ENCODE measurements at places on chromosomes 12 and 14.

- DNase-seq = peak; percentile 11
These were observed 44.5 kb downstream of the SLC38A1 start for GRCh38 chr12:46224386-46224785.

DNA sequence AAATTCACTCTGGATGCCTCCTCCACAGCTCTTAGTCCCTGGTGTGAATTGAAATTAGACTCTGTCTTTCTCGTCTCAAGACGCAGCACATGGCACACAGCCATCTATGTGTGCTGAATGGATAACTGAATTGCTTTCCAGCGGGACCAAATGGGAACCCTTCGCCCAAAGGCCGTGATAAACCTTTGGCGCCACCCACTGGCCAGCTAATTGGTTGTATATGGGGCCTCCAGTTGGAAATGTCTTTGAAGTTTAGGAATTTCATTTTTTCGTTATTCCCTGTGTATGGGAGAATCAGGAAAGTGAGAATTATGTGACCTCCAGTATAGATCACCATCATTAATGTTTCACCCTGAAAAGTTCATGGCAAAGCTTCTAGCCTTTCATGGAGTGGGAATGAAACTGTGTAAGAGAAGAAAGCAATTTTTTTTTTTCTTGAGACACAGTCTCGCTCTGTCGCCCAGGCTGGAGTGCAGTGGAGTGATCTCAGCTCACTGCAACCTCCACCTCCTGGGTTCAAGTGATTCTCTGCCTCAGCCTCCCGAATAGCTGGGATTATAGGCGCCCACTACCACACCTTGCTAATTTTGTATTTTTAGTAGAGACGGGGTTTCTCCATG is 9.8 kb upstream of the HSP90AA1 start:
- DNase-seq = peak; percentile 77

GRCh38 chr12:97313471-97314190 is 149.0 kb upstream of the RMST start:
- DNase-seq = no peak

DNA sequence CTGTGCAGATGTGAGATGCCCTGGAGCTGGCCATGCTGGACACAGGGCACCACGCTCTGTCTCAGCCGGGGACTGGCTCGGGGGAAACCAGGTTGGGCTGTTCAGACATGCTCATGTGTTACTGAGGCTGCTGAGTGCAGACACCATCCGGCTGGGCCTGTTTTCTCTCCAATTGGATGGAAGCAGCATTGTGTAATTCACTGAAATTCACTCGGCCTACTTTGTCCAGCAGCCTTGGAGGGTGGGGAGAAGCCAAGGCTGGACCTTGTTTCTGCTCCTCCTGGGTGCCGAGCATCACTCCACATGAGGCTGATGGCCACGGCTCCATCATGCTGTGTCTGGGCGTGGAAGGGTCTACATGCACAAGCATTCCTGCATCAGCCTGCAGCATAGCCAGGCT is 130.7 kb downstream of the SMOC1 start:
- DNase-seq = no peak

- no peak for DNase-seq
These were observed 23.0 kb downstream of the KCNJ8 start for GRCh38 chr12:21751517-21751916.

DNA sequence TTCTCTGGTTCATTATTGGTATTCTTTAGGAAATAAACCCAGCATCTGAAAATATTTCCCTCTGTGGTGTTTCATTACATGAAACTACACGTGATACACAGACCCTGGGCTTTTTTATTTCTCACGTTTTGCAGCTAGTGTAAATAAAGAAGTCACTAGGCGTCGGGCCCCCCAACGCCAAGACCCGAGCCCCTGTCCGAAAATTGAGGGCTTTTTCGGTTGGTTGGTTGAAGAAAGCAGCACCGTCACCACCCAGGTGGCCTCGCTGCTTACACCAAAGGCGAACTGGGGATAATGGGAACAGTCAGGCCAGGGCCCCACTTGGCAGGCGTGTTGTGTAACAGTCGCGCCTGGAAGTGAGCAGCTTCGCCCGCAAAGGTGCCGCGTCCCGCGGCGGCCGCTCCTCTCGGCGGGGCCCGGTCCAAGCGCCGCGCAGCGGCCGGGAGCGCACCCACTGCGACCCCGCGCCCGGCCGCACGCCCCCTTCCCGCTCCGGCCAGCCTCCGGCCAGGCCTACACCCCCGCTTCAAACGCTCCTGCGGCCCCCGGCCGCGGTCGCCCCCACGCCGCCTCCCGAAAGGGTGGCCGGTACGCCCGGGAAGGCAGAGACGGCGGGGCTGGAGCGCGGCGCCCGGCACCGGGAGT is 1.2 kb downstream of the DUSP16 start:
- peak; percentile 49 for DNase-seq

- no peak for DNase-seq
These were observed 281.2 kb downstream of the PAWR start for GRCh38 chr12:79409562-79409961.

- DNase-seq = no peak
These were observed 42.4 kb upstream of the RAD51AP1 start for GRCh38 chr12:4496145-4496838.

DNA sequence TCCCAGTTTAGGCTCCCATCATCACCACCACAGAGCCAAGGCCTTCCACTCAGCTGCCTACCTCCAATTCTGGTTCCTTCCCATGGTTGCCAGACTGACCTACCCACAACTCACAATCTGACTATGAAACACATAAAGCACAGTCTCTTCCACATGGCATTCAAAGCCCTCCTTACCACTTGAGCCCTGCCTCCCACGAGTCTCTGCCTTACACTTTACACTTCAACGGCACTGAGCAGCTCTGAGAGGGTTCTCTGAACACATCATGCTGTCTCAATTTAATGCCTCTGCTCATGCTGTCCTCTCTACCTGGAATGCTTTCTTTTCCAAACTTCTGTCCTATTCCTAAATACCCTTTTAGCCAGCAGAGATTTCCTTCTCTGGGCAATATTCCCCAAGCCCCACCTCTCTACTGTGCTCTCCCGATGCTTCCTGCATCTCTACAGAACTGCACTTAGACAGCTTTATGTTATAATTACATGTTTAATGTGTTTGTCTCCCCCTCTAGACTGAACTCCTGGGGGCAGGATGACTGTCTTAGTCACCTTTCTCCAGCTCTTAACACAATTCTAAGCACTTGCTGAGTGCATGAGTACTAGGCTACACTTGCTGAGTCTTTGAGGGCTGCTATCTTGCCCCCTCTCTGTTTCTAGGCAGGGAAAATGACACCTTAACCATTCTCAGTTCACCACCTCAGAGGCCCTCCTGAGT is 23.5 kb downstream of the FMNL3 start:
- no peak for DNase-seq

GRCh38 chr14:67784244-67784823 is 32.1 kb downstream of the ZFYVE26 start:
- no peak for DNase-seq

DNA sequence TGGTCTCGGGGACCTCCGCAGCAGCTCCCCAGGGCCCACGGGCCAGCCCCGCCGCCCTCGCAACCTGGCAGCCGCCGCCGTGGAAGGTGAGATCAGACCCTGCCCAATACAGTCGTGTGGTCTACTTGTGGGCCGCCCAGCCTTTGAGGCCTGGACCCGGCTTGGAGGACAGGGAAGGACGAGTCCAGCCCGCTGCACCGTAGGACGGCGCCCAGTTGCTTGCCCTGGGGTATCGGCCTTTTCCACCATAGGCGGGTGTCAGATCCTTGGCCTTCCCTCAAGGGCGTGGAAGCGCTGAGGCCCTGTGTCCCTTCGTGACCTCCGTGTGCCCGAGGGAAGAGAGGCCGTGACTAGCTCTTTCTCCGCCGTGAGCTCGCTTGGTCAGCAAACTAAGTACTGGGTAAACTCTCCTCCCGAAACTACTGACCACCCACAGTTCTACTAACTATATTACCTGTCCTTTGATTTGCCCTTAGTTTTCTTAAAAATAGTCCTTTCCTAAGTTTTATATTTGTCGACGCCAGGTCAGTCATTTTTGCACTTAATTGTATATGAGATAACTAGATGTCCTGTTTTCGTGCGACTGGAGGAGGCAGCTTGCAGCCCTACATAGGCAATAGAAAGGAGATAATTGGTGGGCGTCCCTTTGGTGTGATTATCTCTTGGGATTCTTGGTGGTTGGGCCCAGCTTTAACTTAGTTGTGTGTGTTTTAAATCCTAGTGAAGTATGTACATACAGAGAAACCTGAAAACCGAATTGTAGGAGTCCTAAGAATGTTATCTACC is 757 bp downstream of the SLC25A3 start:
- DNase-seq = peak; percentile 49

DNA sequence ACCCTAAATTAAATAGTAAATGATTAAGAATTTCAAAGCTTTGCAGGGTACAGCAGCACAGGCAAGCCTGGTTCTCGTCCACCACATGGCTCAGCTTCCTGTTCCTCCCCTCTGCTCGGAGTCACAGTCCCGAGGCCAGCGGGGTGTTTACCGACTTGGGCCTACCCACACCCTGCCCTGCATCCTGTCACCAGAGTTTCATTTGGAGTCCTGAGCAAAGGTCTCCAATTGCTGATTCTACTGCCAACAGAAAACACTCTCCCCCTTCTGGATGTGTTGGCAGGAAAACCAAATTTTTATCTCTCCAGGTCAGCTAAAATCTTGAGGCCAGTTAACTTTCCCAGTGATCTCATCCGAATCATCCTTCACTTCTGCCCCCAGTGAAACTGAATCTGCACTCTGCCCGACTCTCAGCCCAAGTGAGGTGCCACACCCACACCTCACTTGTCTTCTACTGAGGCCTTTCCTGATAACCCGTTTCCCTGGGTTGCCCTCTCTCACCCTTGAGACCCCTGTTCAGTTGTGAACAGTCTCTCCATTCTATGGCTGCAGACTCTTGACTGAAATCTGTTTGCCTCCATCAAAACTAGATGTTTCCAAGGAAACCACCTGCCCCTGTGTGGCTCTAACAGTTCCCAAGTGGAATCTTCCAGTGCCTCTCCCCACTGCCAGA is 71.2 kb downstream of the VCPKMT start:
- no peak for DNase-seq

- no peak for DNase-seq
These were observed 13.0 kb upstream of the FMNL3 start for GRCh38 chr12:49720214-49720613.

DNA sequence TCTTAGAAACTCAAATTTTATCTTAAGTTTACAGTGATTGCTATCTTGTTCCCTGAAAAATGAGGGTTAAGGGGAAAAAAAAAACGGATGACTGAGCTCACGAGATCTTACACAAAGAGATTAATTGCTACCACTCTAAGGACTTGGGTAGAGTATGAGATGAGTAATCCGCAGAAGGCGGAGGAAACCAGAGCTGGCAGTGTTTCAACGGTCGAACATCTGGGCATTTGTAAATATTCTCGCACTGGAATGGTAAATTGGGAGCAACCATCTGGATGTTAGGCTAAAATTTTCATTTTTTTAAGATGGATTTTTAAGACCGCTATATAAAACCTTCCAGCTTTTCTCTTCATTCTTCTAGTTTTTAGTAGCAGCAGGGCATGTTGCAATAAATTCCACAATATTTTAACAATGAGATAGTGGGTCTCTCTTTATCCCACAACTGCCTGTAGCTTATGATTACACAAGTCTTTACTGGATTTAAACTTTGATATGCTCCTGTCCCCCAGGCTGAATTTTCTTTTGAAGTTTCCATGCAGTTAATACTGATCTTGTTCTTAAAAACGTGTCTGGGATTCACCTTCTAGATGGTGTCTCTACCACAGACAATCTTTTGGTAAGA is 1324.1 kb downstream of the AACS start:
- DNase-seq = no peak

- DNase-seq = peak; percentile 76
These were observed 65.1 kb downstream of the CRADD start for GRCh38 chr12:93742110-93742934.

DNA sequence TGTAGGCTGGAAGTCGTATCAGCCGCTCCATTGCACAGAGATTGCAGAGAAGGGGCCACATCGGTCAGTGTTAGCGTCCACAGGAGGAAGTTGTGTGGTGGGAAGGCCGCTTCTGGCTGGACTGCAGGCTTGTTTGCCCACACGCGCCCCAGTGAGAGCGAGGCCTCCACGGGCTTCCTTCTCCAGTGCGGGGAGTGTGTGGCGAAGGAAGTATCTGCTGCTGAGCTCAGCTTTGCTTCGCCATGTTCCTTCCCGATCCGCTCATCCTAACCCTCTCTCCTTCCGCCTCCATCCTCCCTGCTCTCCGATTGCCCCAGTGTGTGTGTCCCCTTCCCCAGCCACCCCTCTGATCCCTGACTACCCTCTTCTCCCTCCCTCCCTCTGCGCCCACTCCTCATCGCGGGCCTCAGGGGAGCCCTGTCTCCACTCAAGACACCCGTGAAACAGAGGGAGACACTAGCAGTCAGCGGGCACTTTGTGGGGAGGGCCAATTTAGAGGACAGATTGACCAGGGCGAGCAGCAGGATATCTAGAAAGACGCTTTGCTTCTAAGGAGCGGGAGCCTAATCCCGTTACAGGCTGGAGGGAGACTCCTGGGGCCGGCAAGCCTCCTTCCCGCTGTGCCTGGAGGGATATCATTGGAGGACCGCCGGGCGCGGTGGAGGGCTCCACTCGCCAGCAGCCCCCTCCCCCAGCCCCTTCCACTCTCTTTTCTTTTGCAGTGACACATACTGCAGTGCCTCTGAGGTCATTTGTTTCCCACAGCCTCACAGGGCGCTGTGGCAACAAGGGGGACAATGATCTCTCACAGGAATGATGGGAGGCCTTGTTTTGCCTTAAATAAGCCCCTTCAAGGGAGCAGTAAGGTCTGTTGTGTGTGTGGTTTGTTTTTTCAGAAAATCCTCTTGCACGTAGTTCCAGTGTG is 428.8 kb downstream of the ZFP36L1 start:
- DNase-seq = peak; percentile 21

DNA sequence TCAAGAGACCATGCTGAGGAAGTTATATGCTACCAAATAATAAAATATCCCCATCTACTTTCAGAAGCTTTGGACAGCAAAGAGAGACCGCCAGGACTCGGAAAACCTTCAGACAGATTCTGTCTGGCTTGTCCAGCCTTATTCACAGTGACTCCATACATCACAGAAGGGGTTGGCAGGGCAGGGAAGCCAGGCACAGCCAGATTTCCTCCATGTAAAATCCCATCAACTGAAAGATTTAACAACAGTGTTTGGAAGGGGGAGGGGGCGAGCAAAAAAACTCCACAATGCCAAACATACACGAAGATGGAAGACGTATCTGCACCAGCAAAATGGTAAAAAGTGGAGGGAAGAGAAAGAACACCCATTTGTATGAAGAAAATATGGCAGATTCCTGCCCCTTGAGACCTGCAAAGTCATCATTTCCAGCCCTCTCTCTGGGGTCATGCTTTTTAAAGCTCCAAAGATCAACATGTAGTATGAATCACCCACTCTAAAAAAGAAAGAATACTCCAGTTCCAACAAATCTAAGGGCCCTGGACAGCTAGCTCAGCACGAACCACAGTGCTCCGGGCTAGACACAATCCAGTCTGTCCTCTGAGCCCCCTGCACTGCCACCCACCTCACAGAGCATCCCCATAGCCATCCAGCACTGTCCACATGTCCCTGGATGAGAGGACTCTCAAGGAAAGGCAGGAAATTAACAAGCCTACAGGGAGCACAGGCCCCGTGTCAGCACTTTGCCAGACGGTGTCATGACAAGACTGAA is 116.4 kb downstream of the DICER1 start:
- no peak for DNase-seq

- no peak for DNase-seq
These were observed 107.0 kb upstream of the CRY1 start for GRCh38 chr12:107200394-107200793.

GRCh38 chr12:22792138-22792537 is 167.2 kb downstream of the ETNK1 start:
- DNase-seq = no peak

- DNase-seq = no peak
These were observed 261.4 kb downstream of the ITPR2 start for GRCh38 chr12:26571560-26571959.

Data from hippocampal formation (tissue), 2 donors.